ENCODE measurements at places on chromosomes 5 and 9.

- DNase-seq, result no peak
Observed at GRCh38 chr5:159353661-159354252, 23.5 kb upstream of the IL12B start.

GRCh38 chr9:113247640-113248039, 26.3 kb downstream of the SLC31A1 start:
- no peak for DNase-seq

GRCh38 chr5:15483351-15484097, 16.5 kb upstream of the FBXL7 start:
- no peak for DNase-seq

GRCh38 chr9:127940593-127940992, 2.9 kb upstream of the DPM2 start:
- no peak for DNase-seq

DNA sequence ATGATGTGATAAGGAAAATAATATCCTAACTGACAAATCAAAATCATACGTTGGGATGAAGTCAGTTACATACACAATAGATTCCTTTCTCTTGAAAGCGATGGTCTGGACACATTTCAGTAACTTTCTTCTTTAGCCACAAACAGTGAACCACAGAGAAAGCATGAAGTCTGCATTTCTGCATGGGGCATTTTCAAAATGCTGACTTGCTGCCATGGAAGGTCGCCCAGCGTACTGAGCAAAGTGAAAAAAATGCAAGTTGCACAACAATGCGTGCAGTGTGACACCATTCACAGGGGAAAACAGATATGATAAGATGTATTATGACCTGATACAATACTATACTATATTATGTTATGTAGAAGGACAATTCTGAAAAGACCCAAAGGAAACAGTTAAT, 146.3 kb downstream of the SNX18 start:
- DNase-seq, result no peak

DNA sequence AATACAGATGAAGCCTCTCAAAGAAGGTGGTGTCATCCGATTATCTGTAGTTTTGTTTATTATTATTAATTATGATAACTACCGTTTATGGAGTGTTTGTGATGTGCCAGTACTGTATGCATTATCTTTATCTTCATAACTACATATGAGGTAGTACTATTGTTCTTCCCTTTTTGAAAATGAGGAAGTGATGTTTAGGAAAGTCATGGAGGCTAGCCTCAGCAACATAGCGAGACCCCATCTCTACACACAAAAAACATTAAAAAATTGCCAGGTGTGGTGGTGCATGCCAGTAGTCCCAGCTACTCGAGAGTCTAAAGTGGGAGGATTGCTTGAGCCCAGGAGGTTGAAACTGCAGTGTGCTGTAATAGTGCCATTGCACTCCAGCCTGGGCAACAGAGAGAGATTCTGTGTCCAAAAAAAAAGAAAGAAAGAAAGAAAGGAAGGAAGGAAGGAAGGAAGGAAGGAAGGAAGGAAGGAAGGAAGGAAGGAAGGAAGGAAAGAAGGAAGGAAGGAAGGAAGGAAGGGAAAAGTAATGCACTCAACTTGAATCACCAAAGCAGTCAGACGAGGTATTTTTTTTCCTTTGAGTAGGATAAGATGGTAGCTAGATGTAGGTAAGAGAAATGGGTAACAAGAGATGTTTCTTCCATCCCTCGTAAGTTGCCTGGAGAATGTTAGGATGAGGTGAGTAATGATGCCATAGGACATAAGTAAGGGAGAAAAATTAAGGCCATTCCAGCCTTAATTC, 47.8 kb downstream of the PAM start:
- no peak for DNase-seq

DNA sequence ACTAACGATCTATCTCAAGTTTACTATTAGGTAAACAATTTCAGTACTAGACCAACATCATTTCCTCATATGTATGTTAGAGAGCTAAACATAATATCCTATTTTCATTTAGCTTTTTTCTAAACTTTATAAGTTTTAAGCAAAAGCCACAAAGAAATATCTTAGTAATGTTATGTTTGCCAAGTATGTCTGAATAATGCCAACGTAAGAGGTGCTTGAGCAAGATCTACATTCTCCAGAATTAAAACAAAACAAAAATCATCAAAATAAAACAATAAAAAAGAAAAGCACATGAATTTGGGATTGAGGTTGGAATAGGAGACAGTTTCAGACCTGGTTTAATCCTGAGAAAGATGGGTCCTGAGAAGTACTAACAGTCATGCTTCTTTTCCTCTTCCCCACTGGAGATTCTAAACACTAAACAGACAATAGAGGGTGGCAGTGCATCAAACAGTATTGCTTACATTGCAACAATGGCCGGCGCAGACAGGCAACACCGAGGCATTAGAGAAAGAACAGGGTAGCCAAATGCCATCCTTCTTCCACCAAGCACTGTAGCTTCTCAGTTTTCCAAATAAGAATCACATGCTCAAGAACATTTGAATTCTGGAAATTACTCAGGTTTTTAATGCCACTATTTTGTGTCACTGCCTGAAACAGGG, 33.6 kb downstream of the CSNK1A1 start:
- no peak for DNase-seq

DNA sequence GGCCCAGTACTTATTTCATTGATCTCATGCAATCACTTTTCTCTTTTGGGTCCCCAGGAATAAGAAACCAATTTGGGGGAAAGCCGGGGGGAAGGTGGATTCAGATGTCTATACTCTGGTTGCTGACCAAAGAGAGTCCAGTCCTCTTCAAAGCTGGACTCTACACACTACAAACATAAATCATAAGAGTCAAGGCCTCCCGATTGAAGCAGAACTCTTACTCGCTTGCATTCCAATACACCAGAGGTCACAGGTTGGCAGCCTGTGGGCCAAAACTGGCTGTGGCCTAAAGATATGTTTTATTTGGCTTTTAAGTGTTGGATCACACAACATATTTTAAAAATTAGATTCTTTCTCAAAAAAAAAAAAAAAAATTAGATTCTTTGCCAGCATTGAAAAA, 311.4 kb upstream of the MSX2 start:
- no peak for DNase-seq

- no peak for DNase-seq
Observed at GRCh38 chr9:114499941-114500696, 5.2 kb downstream of the WHRN start.

DNA sequence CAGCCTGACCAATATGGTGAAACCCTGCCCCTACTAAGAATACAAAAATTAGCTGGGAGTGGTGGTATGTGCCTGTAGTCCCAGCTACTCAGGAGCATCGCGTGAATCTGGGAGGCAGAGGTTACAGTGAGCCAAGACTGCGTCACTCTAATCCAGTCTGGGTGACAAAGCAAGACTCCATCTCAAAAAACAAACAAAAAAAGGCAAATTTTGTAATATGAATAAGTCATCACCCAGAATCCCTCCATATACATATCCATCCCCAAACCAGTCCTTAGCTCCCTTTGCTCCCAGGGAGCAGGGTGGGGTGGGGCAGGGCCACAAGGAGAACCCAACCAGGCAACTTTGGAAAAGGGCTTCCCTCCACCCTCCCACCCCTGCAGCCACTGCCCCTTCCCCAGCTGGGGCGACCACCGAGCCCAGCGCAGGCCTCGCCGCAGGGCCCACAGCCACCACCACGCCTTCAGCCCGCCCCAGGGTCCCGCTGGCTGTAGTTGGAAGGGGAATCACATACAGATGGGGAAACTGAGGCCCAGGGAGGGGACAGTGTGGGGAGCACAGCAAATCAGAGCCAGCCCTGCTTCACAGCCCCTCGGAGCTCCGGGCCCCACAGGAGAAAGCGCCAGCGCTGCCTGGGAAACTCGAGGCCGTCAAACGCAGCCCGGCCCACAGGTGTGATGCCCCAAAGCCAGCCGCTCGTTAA, 7.8 kb downstream of the NOTCH1 start:
- DNase-seq, result no peak

DNA sequence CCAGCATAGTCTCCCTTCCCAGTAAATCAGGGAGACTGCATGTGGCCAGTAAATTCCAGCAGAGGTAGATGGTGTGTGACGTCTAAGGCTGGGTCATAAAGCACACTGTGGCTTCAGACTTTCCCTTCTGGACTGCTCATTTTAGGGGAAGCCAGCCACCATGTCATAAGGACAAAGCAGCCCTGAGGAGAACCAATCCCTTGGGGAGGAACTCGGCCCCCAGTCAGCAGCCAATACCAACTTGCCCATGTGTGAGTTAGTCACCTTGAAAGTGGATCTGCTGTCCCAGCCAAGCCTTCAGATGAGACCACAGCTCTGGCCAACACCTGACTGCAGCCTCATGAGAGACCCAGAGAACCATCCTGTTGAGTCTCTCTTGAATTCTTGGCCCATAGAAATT, 14.7 kb upstream of the NINJ1 start:
- DNase-seq, result no peak

GRCh38 chr9:135960411-135961276, 529 bp downstream of the UBAC1 start:
- DNase-seq, result no peak

- no peak for DNase-seq
Observed at GRCh38 chr5:44945743-44946142, 137.0 kb downstream of the MRPS30 start.

- no peak for DNase-seq
Observed at GRCh38 chr5:154970759-154971158, 29.9 kb downstream of the MRPL22 start.

- DNase-seq, result no peak
Observed at GRCh38 chr5:138657360-138657759, 82.2 kb upstream of the HSPA9 start.

- DNase-seq, result no peak
Observed at GRCh38 chr9:114344692-114345091, 15.0 kb downstream of the ORM2 start.

GRCh38 chr5:79109527-79110492, 1.8 kb upstream of the BHMT start:
- DNase-seq, result no peak

- DNase-seq, result no peak
Observed at GRCh38 chr5:123874600-123875201, 362.7 kb downstream of the CSNK1G3 start.

Measured in NCI-H510A (cell line).